CD8-positive, alpha-beta T cell (primary cell): ENCODE measurements at places on chromosomes 1 and 21.
A peak's percentile ranks its signal among the peaks of the same experiment; 100 is the strongest.

DNA sequence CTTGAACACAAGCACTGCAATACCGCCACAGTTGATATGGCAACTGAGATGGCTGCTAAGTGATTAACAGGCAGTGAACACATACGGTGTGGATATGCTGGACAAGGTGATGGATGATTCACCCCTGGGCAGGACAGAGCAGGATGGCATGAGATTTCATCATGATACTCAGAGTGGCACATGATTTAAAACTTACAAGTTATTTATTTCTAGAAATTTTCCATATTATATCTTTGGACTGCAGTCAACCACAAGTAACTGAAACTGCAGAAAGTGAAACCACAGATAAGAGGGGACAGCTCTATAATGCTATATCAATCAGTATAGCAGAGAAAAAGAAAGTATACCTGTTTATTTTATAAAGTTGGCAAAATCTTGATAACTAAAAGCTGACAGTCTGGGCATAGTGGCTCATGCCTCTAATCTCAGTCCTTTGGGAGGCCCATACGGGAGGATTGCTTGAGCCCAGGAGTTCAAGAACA, 47.9 kb downstream of the PHACTR4 start:
- DNase-seq = peak; percentile 22

- DNase-seq = no peak
Observed at GRCh38 chr1:180183426-180183825, 28.8 kb downstream of the QSOX1 start.

- DNase-seq = no peak
Observed at GRCh38 chr1:27569506-27570291, 34.2 kb downstream of the AHDC1 start.

DNA sequence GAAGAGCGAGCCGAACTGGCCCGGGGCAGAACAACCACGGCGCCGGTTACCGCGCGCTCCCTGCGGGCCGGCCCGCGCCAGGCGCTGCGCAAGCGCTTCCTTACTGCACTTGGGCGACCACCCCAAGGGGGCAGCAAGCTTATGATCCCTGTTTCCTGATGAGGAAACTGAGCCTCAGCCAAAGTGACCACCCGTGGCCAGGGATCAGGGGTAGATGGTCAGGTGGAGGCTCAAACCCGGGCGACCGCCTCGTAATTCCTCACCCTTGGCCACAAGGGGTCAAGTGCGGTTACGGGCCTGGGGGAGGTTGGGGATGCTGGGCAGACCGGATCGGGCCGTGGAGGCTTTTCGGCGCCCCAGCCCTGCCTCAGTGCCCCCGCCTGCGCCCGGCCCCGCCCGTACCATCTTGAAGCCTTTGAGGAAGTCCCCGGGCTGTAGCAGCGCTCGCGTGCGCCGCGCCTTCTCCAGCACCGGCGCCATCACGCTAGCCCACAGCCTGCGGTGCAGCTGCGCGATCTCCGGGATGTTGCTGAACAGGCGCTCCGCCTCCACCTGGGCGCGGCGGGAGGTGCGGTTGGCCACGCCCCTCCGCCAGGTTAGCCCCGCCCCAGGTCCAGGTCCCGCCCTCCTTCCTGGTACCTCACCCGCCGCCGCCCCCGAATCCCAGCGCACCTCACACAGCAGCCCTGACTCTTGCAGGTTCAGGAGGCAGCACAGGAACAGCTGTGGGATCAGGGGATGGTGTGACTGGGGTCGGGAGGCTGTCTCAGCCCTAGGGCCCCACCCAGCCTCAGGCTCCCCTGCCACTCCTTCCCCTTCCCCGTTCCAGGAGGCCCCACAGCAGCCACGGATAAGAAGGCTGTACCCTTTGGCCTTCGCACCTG, 5.4 kb upstream of the TNFRSF25 start:
- no peak for DNase-seq

GRCh38 chr1:43354936-43355335, 3.8 kb upstream of the CDC20 start:
- no peak for DNase-seq

DNA sequence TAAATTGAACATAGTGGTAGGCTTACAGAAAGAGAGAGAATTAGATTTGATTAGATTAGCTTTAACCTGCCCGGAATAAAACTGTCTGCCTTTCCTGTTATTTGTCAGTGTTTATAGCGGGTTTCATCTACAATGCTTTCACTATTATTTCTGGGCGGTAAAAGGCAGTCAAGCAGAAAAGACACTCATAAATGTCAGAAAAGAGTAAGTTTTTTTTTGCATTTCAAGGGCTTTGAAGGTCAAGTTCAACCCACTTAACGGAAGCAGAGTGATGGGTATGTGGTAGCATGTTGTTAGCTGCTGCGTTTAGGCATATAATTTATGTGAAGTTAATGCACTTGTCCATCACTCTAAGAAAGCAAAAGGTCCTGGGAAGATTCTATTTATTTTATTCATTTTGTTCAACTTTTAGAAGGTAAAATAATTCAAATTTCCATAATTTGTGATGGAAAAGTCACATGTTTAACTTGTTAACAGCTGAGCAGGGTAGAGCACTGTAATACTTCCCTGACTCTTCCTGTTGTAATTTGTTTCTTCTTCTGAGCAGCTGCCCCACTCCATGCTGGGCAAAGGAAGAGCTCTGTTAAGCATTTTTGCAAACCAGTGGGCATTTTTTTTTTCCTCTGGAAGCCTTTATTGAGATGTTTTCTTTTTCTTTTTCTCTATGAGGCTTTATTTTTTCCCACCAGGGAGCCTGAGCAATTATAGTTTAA, 220.1 kb downstream of the ST6GALNAC3 start:
- no peak for DNase-seq
